ENCODE measurements at places on chromosomes 4 and X.

- peak; percentile 56 for DNase-seq
Observed at GRCh38 chrX:45771560-45772340, 571.1 kb upstream of the DIPK2B start.

DNA sequence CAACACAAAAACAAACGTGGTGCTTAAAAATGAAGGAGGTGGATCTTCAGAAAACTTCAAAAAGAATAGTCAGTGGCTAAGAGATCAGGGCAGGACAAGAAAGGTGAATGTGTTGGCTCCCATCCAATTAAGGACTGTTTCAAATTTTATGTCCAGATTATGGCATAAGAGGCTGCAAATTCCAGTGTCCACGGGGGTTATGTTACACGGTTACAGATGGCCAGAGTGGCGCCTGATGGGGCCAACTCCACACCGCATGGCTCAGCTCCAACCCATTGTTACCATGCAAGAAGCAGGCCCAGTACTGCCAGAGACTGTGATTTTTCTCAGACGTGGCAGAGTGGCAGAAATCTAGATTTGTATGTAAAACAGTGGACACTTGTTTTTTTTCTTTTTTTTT is 168.4 kb upstream of the TENM3 start:
- DNase-seq = no peak

DNA sequence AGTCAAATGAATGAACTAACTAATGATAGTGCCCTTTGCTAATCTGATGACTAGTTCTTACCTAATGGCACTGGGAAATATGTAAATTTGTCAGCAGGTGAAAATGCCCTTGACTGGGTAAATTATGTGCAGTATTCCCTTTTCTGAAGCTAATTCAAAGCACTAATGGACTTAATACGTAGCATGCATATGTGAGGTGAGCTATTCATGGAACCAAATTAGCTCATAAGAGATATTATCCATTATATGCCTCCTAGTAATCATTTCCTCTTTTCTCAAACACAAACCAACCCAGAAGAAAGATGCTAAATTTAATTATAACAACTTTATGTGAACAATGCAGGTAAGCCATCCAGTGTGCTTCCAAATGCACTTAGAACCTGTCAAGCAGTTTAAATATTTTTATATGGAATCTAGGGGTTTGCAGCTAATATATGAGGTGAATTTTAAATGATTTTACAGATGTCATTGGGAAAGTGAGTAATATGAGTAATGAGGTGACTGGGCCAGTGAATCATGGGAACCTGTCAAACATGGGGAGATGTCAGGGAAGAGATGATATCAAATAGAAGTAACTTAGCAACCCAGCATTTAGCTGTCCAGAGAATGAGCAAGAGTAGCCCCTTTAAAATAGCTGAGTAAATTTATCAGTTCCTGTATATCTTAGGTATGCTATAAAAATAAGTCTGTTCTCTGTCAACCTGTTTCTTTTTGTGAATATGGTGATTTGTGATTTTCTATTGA is 315.0 kb downstream of the AFF2 start:
- DNase-seq = no peak

- DNase-seq = no peak
Observed at GRCh38 chr4:173526724-173527102, 3.3 kb downstream of the HAND2 start.

GRCh38 chr4:145130788-145131399 is 32.8 kb downstream of the ABCE1 start:
- no peak for DNase-seq

- DNase-seq = no peak
Observed at GRCh38 chrX:150262456-150262855, 100.7 kb upstream of the MAMLD1 start.

GRCh38 chrX:47187106-47187677 is 6.4 kb upstream of the UBA1 start:
- DNase-seq = no peak

DNA sequence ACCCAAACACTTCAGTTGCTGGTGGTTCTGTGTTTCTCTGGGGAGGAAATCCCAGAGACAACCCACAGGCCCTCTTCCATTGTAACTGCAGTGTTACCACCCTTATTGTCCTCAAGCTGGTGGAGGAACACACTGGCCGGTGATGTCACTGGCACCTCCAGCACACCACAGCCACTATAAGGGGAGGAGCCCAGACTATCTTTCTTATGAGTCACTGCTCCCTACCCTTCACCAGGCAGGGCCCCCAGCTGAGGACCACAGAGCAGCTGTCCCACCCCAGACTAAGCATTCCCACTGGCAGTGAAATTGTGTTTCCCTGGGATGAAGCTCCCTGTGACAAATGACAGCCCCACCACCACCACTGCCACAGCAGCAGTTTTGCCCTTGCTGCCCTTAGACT is 171.8 kb upstream of the FGF16 start:
- no peak for DNase-seq

- DNase-seq = no peak
Observed at GRCh38 chr4:147891476-147892115, 159.7 kb downstream of the ARHGAP10 start.
